Progenitor cell of endocrine pancreas (in vitro differentiated cells): ENCODE measurements at places on chromosomes 13 and 19. TPM values are rescaled to one million over a fixed set of nuclear protein-coding genes. Genes with fewer than 3 reads are reported as not detected.

DNA sequence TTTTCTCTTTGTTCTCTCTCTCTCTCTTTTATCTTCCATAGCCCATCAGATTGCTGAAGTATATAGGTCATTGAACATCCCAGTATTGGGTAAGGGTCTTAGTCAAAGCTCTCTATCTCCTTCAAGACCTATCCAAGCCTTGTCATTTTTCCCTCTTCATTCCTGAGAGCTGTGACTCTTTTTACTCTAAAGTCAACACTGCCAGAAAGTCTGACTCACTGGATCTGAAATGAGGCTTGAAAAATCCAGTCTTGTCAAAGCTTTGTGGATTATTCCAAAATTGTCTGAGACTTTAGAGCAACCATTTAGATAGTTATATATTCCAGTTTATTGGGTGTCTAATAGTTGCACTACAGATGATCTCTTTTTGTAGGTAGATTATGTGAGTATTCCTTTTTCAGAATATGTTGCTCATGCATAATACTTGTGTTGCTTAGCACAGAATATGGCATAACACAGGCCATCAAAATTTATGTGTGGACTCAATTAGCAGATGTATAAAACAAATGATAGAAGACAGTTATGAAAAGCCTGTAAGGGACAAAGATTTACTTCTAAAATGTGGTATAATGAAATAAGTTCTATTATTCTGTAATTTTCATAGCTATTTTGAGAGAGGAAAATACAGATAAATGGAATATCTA is 389.3 kb upstream of the PCDH9 start:
- DNase-seq = no peak
- H3K27ac ChIP-seq = no peak overlapping the region
- H3K4me3 ChIP-seq = no peak overlapping the region
- H3K27me3 ChIP-seq = no peaks in the 10 kb centered on the region
- H3K4me1 ChIP-seq = no peaks in the 10 kb centered on the region
- H3K36me3 ChIP-seq = no peaks in the 10 kb centered on the region

Gene IZUMO1
- 0.55 and 1.0 TPM in 2 replicates for total RNA-seq

GRCh38 chr19:1936430-1936829 is 4.5 kb upstream of the CSNK1G2 start:
- H3K4me3 ChIP-seq = no peak overlapping the region
- H3K27me3 ChIP-seq = peaks cover 3% of the 10 kb centered on the region
- DNase-seq = no peak
- H3K4me1 ChIP-seq = peaks cover 7% of the 10 kb centered on the region
- peaks cover 2% of the 10 kb centered on the region for H3K36me3 ChIP-seq

GRCh38 chr19:50896591-50897190 is 14.5 kb downstream of the KLK4 start:
- H3K27ac ChIP-seq = no peak overlapping the region
- no peak for DNase-seq
- H3K4me1 ChIP-seq = no peaks in the 10 kb centered on the region
- no peaks in the 10 kb centered on the region for H3K36me3 ChIP-seq

- H3K27ac ChIP-seq = peak overlapping the region; percentile 100
Measured at GRCh38 chr13:27250833-27251165, 559 bp upstream of the RPL21 start.

DNA sequence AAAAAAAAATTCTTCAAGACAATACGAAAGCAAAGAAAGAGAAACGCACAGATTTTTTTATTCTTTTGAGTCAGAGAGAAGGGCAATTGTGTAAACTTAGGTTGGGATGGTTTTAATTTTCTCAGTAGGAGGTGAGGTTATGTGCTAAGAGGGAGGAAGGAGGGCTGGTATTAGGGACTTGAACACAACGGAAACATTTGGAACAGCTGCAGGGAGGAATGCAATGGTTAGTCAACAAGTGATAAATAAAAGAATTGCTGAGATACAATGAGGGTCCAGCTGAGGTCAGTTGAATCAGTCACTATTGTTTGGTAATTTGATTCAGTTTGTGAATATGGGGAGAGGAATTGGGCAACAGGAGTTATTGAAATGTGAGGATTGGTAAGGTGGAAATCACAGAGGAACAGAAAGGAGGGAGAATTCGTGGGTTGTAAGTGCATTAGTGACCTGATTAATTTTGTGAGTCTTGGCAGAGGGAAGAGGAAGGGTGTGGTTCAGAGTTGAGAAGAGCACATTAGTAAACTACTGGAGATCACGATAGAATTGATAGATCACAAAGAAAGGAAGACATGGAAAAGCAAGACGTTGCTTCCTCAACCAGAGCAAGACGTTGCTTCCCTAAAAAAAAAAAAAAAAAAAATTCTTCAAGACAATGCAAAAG is 499.5 kb upstream of the SPRY2 start:
- H3K4me3 ChIP-seq = no peak overlapping the region
- DNase-seq = no peak
- H3K27me3 ChIP-seq = no peaks in the 10 kb centered on the region
- peaks cover 6% of the 10 kb centered on the region for H3K36me3 ChIP-seq
- no peak overlapping the region for H3K27ac ChIP-seq

- H3K4me3 ChIP-seq = peak overlapping the region; percentile 1
- peaks cover 43% of the 10 kb centered on the region for H3K4me1 ChIP-seq
- no peaks in the 10 kb centered on the region for H3K27me3 ChIP-seq
- DNase-seq = no peak
- peak overlapping the region; percentile 77 for H3K27ac ChIP-seq
Measured at GRCh38 chr13:41944635-41945397, 16.1 kb downstream of the VWA8 start.
